ENCODE measurements at places on chromosomes 13 and 19.

DNA sequence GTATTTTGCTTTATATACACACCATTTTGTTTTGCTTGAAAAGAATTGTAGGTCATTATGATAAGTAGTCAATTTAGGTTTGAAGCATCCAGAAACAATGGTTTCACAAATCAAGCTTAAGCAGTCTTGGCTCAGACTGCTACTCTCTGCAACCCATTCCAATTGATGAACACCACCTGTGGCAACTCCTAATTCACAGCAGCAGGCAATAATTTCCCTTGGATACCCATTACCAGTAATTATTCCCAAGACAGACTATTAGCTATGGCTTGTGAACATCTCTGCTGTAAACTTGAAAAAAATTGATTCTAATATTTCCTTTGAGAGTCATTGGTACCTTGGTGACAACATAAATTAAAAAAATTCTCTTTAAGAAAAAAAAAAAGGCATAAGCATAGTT is 299.3 kb upstream of the SLITRK6 start:
- no peak for DNase-seq

DNA sequence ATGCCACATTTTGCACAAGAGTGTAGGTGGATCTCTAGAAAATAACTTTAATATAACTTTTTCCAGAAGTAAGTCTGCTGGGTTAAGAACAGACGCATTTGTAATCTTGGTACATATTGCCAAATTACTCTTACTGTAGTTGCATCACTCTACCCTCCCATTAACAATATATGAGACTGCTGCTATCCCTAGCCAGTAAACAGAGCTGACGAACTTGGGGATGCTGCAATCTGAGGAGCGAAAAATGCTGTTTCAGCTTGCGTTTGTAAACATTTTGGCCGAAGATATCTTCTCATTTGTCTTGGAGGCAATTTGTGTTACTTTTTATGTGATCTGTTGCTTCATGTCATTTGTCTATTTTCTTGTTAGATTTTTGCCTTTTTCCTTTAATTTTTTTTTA is 1482.8 kb downstream of the OLFM4 start:
- DNase-seq: no peak

GRCh38 chr19:29832801-29833200 is 21.0 kb downstream of the CCNE1 start:
- DNase-seq: no peak

- DNase-seq: no peak
Observed at GRCh38 chr19:13983213-13983889, 22.8 kb downstream of the RFX1 start.

- no peak for DNase-seq
Observed at GRCh38 chr19:48953141-48953540, 1.5 kb upstream of the BAX start.

GRCh38 chr13:36331280-36331679 is 14.9 kb downstream of the SPART start:
- DNase-seq: no peak

- no peak for DNase-seq
Observed at GRCh38 chr13:85816413-85816812, 17.2 kb upstream of the SLITRK6 start.
